ENCODE measurements at places on chromosomes 11 and 22. TPM values are rescaled to one million over a fixed set of nuclear protein-coding genes. Genes with fewer than 3 reads are reported as not detected.
A peak's percentile ranks its signal among the peaks of the same experiment; 100 is the strongest.

DNA sequence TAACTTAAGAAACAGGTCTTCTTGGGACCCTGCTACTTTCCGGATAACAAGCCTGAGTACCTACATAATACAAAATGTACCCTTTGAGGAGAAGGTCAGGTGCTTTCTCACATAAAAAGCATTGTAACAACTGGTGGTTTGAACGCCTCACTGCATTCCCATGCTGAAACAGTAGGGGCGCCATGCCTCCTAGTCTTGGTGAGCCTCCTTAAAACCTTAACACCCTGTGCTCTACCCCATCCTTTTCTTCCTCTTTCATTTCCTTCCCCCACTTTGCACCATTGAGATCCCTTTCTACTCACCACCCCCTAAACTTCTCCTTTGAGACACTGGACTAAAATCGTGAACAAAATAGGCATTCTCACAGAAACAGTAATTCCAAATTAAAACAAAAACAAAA lies 729.3 kb downstream of the NTM start:
- no peak overlapping the region for H3K4me3 ChIP-seq
- H3K36me3 ChIP-seq, result no peaks in the 10 kb centered on the region
- no peaks in the 10 kb centered on the region for H3K4me1 ChIP-seq
- H3K27ac ChIP-seq, result no peak overlapping the region
- no peak for DNase-seq

- H3K4me1 ChIP-seq, result no peaks in the 10 kb centered on the region
- no peaks in the 10 kb centered on the region for H3K36me3 ChIP-seq
- H3K4me3 ChIP-seq, result no peak overlapping the region
- no peak overlapping the region for H3K27ac ChIP-seq
- no peaks in the 10 kb centered on the region for H3K27me3 ChIP-seq
Observed at GRCh38 chr11:118988280-118988679, 9.7 kb upstream of the CENATAC start.

SLC25A18 gene
- not detected for total RNA-seq

GRCh38 chr11:37724315-37724714 lies 1126.3 kb upstream of the RAG2 start:
- no peak overlapping the region for H3K4me3 ChIP-seq
- H3K27me3 ChIP-seq, result no peaks in the 10 kb centered on the region
- H3K27ac ChIP-seq, result no peak overlapping the region
- DNase-seq, result peak; percentile 72
- no peaks in the 10 kb centered on the region for H3K36me3 ChIP-seq

DNA sequence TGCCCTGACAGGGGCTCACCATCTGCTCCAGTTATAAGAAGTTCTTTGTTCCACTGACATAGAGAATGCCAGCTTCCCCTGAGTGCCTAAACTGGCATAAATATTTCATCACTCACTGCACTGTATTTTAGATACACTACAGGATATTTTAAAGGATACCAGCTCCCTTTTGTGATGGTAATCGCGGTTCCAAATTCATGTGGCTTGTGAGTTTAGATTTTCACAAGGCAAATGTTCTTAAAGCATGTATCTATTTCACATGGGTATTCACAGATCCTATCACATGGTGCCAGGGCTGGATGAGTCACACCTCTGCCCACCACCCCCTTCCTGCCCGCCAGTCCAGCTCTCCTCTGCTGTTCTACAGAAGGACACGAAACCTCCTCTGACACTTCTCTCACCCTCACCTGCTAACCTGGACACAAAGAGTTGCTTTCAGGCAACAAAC lies 105.5 kb downstream of the KCNC1 start:
- H3K27ac ChIP-seq, result no peak overlapping the region
- H3K4me3 ChIP-seq, result no peak overlapping the region
- no peaks in the 10 kb centered on the region for H3K4me1 ChIP-seq
- H3K36me3 ChIP-seq, result no peaks in the 10 kb centered on the region
- DNase-seq, result no peak
- H3K27me3 ChIP-seq, result no peaks in the 10 kb centered on the region

- no peaks in the 10 kb centered on the region for H3K36me3 ChIP-seq
- H3K27me3 ChIP-seq, result peaks cover 7% of the 10 kb centered on the region
- no peaks in the 10 kb centered on the region for H3K4me1 ChIP-seq
- no peak overlapping the region for H3K4me3 ChIP-seq
- no peak for DNase-seq
Observed at GRCh38 chr11:425301-425700, 10.5 kb upstream of the SIGIRR start.

C22orf42 gene
- total RNA-seq, result not detected

GRCh38 chr11:126404367-126404766 lies 48.9 kb downstream of the ST3GAL4 start:
- H3K27me3 ChIP-seq, result no peaks in the 10 kb centered on the region
- peaks cover 3% of the 10 kb centered on the region for H3K36me3 ChIP-seq
- H3K27ac ChIP-seq, result no peak overlapping the region
- no peak overlapping the region for H3K4me3 ChIP-seq

GRCh38 chr11:1348146-1348795 lies 38.8 kb upstream of the TOLLIP start:
- no peak overlapping the region for H3K27ac ChIP-seq
- H3K36me3 ChIP-seq, result no peaks in the 10 kb centered on the region
- no peak for DNase-seq
- no peak overlapping the region for H3K4me3 ChIP-seq

DNA sequence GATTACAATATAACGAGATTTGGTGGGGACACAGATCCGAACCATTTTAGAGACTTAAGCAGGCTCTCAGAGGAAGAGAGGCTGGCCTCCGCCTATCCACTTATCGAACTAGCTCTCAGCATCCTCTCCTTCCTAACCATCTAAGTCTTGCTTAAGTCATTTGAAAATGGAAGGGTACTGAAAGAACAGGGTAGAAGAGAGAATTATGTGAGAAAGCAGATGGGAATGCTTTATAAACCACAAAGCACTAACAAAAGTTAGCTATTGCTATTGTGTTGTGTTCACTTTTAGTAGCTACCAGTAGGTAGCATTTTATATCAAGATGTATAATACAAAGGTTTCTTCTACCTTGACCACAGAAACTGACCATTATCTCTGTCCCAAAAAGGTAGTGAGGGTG lies 153.4 kb upstream of the CADM1 start:
- no peak for DNase-seq
- no peaks in the 10 kb centered on the region for H3K4me1 ChIP-seq
- no peak overlapping the region for H3K27ac ChIP-seq
- H3K36me3 ChIP-seq, result no peaks in the 10 kb centered on the region
- H3K4me3 ChIP-seq, result no peak overlapping the region
- peaks cover 3% of the 10 kb centered on the region for H3K27me3 ChIP-seq

DNA sequence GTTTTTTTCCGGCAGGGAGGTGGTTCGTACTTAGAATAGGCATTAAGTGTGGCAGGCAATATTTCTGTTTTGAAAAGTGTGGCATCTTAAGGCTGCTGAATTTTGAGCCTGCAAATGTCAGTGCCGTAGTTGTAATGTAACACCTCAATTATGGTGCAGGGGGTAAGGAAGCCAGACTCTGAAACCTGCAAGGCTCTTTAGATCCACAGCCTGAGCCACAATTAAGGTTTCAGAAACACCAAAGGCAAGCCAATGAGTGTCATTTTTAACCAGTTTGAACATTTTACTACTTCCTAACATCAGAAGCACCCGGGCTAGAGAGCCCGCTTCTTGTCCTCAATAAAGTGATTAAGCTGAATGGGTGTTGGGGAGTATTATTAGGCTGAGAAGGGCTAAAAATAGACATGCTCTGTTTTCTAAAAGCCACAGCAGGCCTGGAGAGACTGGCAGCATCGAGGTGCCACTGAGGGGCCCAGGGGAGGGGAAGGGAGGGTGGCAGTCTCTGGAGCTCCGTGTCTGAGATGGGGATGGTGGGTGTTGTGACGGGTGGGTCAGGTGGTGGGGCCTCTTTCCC lies 113.4 kb downstream of the ZBTB16 start:
- peaks cover 28% of the 10 kb centered on the region for H3K4me1 ChIP-seq
- no peak for DNase-seq
- no peaks in the 10 kb centered on the region for H3K36me3 ChIP-seq
- H3K27ac ChIP-seq, result no peak overlapping the region
- no peak overlapping the region for H3K4me3 ChIP-seq

DNA sequence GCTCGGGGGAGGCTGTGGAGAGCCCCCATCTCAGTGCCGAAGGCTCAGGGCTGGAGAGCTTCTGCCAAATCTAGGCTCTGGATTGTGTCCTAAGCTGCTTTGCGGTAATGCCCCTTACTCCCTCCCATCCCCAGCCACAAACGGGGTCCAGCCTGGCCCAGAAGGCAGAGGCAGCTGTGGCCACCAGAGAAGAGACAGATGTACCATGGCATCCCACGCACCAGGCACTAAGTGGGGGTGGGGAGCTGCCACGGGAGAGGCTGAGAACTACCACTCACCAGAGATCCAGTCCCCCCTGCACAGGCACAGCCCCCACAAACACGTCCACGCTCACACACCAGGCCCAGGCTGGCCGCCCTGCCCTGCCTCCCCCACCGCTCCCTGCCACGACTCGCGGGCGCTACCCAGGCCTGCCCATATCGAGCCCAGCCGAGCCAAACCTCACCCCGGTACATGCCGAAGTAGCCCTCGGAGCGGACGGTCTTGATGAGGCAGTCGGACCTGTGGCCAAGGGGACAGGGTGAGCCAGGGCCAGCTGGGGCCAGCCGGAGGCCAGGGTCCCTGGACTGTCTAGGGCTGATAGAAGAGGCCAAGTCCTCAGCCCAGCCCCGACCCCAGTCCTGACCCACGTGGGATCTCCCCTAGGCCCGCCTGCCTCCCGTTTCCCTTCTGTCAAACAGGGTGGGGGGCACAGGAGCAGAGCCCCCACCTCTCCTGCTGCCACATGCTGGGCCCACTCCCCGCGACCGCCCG lies 3.9 kb downstream of the SLC25A22 start:
- H3K4me1 ChIP-seq, result peaks cover 14% of the 10 kb centered on the region
- no peaks in the 10 kb centered on the region for H3K36me3 ChIP-seq
- no peak for DNase-seq
- H3K27ac ChIP-seq, result no peak overlapping the region
- no peak overlapping the region for H3K4me3 ChIP-seq

DNA sequence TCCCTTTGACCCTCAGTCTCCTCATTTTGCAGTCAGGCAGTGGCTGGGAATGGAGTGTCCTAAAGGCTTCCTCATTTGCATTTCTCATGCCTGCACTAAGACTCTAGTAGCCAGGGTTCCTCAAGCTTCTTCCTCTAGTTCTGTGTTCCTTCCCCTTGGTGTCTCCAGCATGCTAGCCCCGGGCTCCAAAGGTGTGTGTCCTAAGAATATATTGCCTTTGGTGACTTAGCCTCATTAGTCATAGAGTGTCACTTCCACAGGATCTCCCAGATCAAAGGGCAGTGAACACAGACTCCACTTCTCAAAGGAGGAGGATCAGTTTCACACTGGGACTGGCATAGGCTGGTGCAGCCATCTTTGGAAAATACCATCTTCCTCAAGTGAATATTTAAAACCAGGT lies 21.4 kb upstream of the ACER3 start:
- H3K36me3 ChIP-seq, result no peaks in the 10 kb centered on the region
- peaks cover 33% of the 10 kb centered on the region for H3K4me1 ChIP-seq
- no peaks in the 10 kb centered on the region for H3K27me3 ChIP-seq
- no peak overlapping the region for H3K4me3 ChIP-seq
- peak; percentile 40 for DNase-seq

DNA sequence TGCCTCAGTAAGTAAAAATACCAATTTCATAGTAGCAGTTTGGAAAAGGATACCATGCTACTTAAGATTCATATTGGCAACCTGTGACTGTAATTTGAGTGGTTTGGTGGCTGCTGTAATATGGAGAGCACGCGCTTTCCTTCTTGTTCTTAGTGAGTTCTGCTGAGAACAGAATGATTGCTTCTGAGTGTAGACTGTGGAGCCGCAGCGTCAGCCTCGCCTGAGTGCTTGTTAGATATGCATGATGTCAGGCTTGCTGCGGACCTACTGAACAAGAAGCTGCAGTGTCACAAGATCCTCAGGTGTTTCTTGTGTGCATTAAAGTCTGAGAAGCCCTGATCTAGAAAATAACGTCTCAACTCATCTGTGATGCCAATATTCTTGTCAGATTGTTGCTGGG lies 143.2 kb downstream of the ARHGAP42 start:
- no peak for DNase-seq
- no peak overlapping the region for H3K27ac ChIP-seq
- no peaks in the 10 kb centered on the region for H3K4me1 ChIP-seq
- H3K27me3 ChIP-seq, result no peaks in the 10 kb centered on the region
- no peak overlapping the region for H3K4me3 ChIP-seq

FBXO3 gene
- total RNA-seq, result 20.8 TPM

DNA sequence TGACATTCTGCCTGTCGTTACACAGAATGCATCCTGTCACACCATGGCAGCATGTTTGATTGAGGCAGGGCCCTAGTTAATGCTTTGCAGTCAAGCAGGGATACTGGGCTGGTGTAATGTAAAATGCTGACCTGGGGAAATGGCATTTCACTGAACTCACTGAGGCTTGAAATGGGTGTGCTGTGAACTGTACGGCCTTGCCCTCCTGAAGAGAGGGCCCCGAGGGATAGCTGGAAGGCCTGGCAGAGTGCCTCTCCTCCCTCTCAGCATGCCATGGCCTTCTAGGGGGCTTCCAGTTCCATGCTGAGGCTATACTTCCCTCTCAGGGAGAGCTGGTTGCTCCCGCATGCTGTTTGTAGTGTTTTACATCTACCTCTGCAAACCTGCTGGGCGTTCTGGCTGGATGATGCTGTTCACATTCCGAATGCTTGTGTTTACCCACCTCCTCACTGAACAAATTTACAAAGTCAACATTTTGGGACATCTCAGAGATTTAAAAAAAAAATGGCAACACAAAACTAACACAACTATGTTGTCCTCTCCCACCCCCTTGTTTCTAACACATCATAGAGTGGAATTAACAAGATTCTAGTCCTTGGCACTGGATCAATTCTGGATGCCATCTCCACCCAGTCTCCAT lies 416.7 kb upstream of the CADM1 start:
- H3K27ac ChIP-seq, result no peak overlapping the region
- H3K4me3 ChIP-seq, result no peak overlapping the region
- no peaks in the 10 kb centered on the region for H3K4me1 ChIP-seq
- DNase-seq, result no peak
- H3K27me3 ChIP-seq, result no peaks in the 10 kb centered on the region

DNA sequence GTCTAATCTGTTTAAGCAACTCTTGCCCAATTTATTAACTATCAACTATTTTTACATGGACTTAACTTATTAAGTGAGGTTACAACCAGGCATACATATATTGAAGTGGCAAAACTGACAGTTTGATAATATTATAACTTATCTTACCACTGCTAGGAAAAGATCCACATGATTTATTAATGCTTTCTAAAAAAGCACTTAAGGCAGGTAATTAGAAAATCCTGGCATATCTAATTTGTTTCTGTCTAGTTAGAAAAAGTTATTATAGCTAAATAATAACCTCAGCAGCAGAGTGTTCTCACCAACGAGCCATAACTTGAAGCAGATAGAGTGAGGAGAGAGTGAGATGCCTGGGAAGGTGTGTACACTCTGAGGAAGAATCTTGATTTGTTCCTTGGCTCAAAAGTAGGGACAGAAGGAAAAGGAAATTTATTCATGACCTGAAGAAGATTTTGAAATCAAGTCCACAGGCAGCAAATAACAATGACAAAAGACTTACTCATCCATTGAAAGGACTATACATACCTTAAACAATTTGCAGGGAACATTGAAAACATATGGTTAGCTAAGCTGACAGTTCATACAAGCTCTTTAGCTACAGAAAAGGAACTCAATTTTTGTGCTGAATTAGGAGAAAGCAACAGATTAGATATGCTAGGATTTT lies 7.1 kb upstream of the MUC15 start:
- H3K36me3 ChIP-seq, result no peaks in the 10 kb centered on the region
- H3K4me1 ChIP-seq, result no peaks in the 10 kb centered on the region
- no peak for DNase-seq
- no peaks in the 10 kb centered on the region for H3K27me3 ChIP-seq
- H3K27ac ChIP-seq, result no peak overlapping the region

GRCh38 chr22:44760476-44760875 lies 8.1 kb downstream of the ARHGAP8 start:
- no peak overlapping the region for H3K27ac ChIP-seq
- DNase-seq, result no peak
- H3K36me3 ChIP-seq, result no peaks in the 10 kb centered on the region
- no peaks in the 10 kb centered on the region for H3K4me1 ChIP-seq
- peaks cover 6% of the 10 kb centered on the region for H3K27me3 ChIP-seq

All from endothelial cell of umbilical vein (primary cell).